Non-pigmented ciliary epithelial cell (primary cell): ENCODE measurements at places on chromosomes 1 and 21.

- no peak for DNase-seq
Measured at GRCh38 chr1:221509575-221510355, 232.1 kb downstream of the DUSP10 start.

- no peak for DNase-seq
Measured at GRCh38 chr1:16903054-16903453, 7.3 kb downstream of the RNU1-2 start.

- no peak for DNase-seq
Measured at GRCh38 chr1:165055581-165055980, 300.9 kb downstream of the LMX1A start.

DNA sequence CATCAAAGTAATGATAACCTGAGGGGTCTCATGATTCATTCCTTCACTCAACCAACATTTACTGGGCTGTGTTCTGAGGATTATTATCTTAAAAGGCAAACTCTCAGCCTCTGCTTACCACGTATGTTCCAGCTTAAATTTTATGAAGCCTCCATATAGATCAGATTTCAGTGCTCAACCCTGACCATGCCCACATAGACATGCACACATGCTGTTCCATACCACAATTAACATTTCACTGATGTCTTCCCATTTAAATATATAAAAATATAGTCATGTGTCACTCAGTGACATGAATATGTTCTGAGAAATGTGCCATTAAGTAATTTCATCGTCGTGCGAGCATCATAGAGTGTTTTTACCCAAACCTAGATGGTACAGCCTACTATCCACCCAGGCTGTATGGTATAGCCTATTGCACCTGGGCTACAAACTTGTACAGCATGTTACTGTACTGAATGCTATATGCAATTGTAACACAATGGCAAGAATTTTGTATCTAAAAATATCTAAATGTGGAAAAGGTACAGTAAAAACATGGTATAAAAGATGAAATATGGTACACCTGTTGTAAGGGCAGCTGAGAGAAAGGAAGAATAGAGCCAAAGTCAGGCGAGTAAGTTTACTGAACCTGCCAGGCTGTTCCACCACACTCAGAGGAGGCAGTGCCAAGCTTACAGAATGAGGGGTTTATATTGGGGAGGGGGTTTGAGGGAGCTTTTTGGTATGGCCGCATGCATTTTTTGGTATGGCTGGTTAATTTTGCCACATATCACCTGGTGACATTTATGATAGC is 134.7 kb upstream of the ETV3 start:
- DNase-seq, result no peak

DNA sequence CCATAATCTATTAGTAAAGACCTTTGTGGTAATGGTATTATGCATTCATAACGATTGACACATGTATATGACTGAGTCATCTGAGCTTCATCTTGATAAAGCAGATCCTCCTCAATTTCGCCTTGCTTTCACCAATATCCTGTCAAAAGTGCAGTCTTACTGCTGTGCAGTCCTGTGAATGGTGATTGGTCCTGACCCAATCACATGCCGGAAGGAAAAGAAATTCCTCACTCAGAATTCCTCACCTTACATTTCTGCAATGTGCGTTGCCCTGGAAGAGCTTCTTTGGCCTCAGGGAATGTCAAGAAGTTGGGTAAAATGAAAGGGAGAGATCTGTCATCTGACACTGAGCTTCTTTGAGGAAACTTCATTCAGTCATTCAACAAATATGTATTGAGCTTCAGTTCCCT is 121.0 kb upstream of the TSPAN2 start:
- DNase-seq, result no peak

- no peak for DNase-seq
Measured at GRCh38 chr1:92485381-92486250, 1.1 kb downstream of the GFI1 start.

DNA sequence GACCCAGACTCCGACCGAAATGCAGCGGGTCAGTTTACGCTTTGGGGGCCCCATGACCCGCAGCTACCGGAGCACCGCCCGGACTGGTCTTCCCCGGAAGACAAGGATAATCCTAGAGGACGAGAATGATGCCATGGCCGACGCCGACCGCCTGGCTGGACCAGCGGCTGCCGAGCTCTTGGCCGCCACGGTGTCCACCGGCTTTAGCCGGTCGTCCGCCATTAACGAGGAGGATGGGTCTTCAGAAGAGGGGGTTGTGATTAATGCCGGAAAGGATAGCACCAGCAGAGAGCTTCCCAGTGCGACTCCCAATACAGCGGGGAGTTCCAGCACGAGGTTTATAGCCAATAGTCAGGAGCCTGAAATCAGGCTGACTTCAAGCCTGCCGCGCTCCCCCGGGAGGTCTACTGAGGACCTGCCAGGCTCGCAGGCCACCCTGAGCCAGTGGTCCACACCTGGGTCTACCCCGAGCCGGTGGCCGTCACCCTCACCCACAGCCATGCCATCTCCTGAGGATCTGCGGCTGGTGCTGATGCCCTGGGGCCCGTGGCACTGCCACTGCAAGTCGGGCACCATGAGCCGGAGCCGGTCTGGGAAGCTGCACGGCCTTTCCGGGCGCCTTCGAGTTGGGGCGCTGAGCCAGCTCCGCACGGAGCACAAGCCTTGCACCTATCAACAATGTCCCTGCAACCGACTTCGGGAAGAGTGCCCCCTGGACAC is 534 bp downstream of the C1orf56 start:
- DNase-seq, result no peak

DNA sequence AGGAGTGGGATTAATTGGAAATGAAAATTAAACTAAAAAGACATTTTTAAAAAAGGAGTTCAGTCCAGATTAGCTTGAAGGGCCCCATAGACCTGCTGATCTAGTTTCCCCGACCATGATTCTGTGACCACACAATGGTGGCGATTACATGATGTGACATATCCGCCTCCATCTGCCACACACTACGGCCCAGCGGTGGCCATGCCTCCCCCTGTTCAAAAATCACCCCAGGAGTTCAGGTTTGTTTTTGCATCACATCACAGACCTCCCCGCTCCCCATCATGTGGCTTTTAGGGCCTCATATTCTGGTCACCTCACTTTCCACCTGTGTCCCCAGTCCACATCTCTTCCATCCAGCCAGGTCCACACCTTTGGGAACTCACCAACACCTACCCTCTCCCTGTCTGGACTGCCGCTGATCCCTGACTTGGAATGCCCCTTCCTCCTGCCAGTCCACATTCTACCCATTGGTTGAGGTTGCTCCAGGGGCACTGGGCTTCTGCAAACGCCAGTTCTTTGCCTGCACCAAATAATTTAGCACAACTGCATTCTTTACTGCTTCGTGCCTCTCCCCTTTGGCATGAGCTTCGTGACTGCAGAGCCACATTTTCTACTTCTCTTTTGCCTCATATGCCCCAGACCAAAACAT is 38.9 kb downstream of the CD247 start:
- DNase-seq, result no peak

- peak; percentile 77 for DNase-seq
Measured at GRCh38 chr1:222634180-222635013, 16.5 kb downstream of the MIA3 start.
